ENCODE measurements at places on chromosomes 4 and X.

DNA sequence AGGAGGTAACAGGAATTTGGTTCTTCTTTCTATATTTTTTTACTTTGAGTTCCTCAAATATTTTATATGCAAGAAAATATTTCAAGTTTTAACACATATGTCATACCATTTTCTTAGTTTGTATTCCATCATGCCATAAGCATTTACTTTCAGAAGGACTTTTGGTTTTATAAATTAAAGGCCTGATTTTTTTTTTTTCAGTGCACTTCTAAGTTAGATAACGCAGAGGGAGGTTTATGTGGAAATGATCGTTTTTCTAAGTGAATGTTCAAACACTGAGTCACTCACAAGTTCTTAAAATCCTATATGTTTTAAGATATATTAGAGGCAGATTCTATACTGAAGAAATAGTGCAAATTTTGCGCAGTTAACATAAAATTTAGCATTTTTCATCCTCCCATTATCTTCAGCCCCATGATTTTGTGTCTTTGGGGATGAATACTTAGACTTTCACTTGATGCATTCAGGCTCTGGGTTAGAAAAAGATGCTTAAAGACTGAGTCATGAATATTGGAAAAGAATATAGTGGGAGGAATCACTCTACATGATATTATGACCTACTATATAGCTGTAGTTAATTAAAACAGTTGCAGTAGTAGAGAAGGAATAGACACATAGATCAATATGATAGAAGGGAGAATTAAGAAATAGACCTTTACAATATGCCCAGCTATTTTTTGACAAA, 54.9 kb downstream of the COL4A5 start:
- peaks cover 4% of the 10 kb centered on the region for H3K27me3 ChIP-seq
- H3K36me3 ChIP-seq = no peaks in the 10 kb centered on the region
- no peaks in the 10 kb centered on the region for H3K4me1 ChIP-seq
- no peak overlapping the region for H3K27ac ChIP-seq

GRCh38 chr4:156686120-156686519, 285.5 kb downstream of the PDGFC start:
- H3K4me1 ChIP-seq = no peaks in the 10 kb centered on the region
- H3K36me3 ChIP-seq = no peaks in the 10 kb centered on the region
- no peak for DNase-seq
- H3K27ac ChIP-seq = no peak overlapping the region

- no peaks in the 10 kb centered on the region for H3K4me1 ChIP-seq
- peaks cover 8% of the 10 kb centered on the region for H3K27me3 ChIP-seq
- no peak overlapping the region for H3K4me3 ChIP-seq
- H3K27ac ChIP-seq = no peak overlapping the region
Observed at GRCh38 chr4:169286562-169287301, 16.0 kb upstream of the SH3RF1 start.

DNA sequence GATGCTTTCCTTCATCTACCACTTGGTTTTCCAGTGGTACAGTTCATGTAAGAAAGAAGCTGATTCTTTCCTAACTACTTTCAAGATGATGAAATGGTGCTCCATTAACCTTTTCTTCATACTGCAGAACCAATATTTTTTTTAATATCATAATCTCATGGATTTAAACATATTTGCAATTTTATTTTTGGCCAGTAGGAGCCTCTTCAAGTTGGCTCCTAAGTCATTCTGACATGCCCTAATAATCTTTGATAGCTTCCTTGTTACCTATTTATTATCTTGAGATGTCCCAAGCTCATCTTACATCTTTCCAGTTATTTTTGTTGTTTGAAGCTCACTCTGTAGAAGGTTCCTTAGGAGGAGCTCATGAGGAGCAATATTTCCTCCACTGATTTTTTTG, 170.2 kb downstream of the APBB2 start:
- H3K27me3 ChIP-seq = no peaks in the 10 kb centered on the region
- H3K27ac ChIP-seq = no peak overlapping the region
- no peak for DNase-seq
- no peaks in the 10 kb centered on the region for H3K4me1 ChIP-seq
- H3K4me3 ChIP-seq = no peak overlapping the region

GRCh38 chr4:109728385-109728784, 1.5 kb downstream of the PLA2G12A start:
- peaks cover 8% of the 10 kb centered on the region for H3K36me3 ChIP-seq
- peak overlapping the region; percentile 79 for H3K4me3 ChIP-seq
- peaks cover 13% of the 10 kb centered on the region for H3K4me1 ChIP-seq
- H3K27me3 ChIP-seq = no peaks in the 10 kb centered on the region

GRCh38 chrX:105648732-105649131, 173.6 kb upstream of the NRK start:
- H3K36me3 ChIP-seq = peaks cover 5% of the 10 kb centered on the region
- H3K27me3 ChIP-seq = peaks cover 4% of the 10 kb centered on the region

GRCh38 chr4:77501240-77501639, 104.4 kb upstream of the CXCL13 start:
- peaks cover 11% of the 10 kb centered on the region for H3K27me3 ChIP-seq
- H3K27ac ChIP-seq = no peak overlapping the region
- no peak for DNase-seq

- H3K27ac ChIP-seq = no peak overlapping the region
- no peaks in the 10 kb centered on the region for H3K4me1 ChIP-seq
- no peaks in the 10 kb centered on the region for H3K36me3 ChIP-seq
- no peak overlapping the region for H3K4me3 ChIP-seq
- no peak for DNase-seq
Observed at GRCh38 chr4:165851256-165851655, 21.8 kb upstream of the TLL1 start.

DNA sequence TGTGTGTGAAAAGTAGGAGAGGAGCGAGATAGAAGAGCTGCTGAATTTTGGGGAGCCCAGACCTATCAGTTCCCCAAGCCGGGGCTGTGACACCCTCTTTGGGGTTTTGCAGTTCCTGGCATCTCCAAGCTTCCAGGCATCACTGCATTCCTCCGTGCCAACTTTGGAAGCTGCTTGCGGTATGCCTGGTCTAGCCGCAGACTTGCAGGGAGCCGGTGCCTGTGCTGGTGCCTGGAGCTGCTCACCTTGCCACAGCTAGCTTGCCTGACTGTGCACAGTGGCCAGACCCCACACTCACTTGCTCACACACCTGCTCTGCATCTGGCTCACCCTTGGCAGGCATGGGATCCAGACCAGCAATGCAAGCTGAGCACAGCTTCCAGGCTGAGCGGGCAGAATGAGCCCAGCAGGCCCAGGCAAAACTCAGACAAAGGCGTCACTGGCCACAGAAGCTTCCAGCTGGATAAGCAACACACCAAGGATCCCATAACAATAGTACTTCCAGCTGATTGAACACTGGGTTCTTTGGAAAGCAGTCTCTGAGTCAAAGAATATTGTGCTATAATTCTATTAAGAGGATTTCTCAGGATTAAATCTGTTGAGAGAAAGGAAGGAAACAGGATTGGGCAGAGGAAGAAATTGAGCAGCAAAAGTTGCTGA, 390.9 kb downstream of the TEX13C start:
- no peak for DNase-seq
- H3K4me3 ChIP-seq = no peak overlapping the region
- no peaks in the 10 kb centered on the region for H3K27me3 ChIP-seq
- H3K27ac ChIP-seq = no peak overlapping the region

DNA sequence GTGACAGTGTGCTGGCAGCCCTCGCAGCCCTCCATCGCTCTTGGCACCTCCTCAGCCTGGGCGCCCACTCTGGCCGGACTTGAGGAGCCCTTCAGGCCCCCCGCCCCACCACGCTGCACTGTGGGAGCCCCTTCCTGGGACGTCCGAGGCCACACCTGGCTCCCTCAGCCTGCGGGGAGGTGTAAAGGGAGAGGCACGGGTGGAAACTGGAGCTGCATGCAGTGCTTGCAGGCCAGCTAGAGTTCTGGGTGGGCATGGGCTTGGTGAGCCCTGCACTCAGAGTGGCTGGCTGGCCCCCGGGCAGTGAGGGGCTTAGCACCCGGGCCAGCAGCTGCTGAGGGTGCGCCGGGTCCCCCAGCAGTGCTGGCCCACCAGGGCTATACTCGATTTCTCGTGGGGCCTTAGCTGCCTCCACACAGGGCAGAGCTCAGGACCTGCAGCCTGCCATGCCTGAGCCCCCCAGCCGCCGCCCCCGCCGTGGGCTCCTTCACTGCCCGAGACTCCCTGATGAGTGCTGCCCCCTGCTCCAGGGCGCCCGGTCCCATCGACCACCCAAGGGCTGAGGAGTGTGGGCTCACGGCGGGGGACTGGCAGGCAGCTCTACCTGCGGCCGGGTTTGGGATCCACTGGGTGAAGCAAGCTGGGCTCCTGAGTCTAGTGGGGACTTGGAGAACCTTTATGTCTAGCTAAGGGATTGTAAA, 1672.7 kb upstream of the PCDH7 start:
- no peak overlapping the region for H3K27ac ChIP-seq
- peaks cover 10% of the 10 kb centered on the region for H3K36me3 ChIP-seq
- no peaks in the 10 kb centered on the region for H3K27me3 ChIP-seq
- no peak for DNase-seq
- no peaks in the 10 kb centered on the region for H3K4me1 ChIP-seq
- H3K4me3 ChIP-seq = no peak overlapping the region

GRCh38 chrX:115563633-115564162, 2.7 kb downstream of the PLS3 start:
- peaks cover 27% of the 10 kb centered on the region for H3K27me3 ChIP-seq
- H3K4me3 ChIP-seq = no peak overlapping the region
- H3K4me1 ChIP-seq = peaks cover 3% of the 10 kb centered on the region

- DNase-seq = no peak
- H3K27ac ChIP-seq = no peak overlapping the region
- no peaks in the 10 kb centered on the region for H3K36me3 ChIP-seq
- H3K4me3 ChIP-seq = no peak overlapping the region
Observed at GRCh38 chrX:109739625-109740432, 6.8 kb upstream of the ACSL4 start.

GRCh38 chr4:84878090-84878489, 88.4 kb downstream of the WDFY3 start:
- DNase-seq = no peak
- no peak overlapping the region for H3K4me3 ChIP-seq
- no peaks in the 10 kb centered on the region for H3K36me3 ChIP-seq
- H3K27me3 ChIP-seq = no peaks in the 10 kb centered on the region

- no peak for DNase-seq
- H3K4me3 ChIP-seq = no peak overlapping the region
- H3K27me3 ChIP-seq = peaks cover 3% of the 10 kb centered on the region
- no peak overlapping the region for H3K27ac ChIP-seq
- H3K4me1 ChIP-seq = no peaks in the 10 kb centered on the region
Observed at GRCh38 chrX:130049821-130050220, 60.5 kb downstream of the ELF4 start.

GRCh38 chrX:46255046-46255445, 290.2 kb downstream of the ZNF674 start:
- no peak overlapping the region for H3K27ac ChIP-seq
- H3K27me3 ChIP-seq = no peaks in the 10 kb centered on the region
- no peak for DNase-seq

DNA sequence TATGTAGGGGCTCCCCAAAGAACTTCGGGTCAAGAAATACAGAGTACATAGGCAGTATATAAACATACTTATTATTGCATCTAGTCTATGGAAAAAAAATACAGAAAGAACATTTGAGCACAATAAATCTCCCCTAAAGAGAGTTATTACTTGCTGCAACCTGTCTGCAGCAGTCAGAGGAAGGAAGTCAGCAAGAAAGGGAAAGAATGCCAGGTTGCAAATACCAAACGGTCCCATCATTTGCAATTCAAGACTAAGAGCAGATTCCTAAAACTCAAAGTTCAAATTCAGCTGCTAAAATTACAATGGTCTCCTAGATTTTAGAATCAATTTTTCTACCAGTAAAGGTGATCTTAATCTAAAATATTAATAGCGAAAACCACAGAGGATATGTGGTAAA, 236.2 kb upstream of the NUDT6 start:
- no peak overlapping the region for H3K4me3 ChIP-seq
- no peak overlapping the region for H3K27ac ChIP-seq
- H3K36me3 ChIP-seq = no peaks in the 10 kb centered on the region
- no peaks in the 10 kb centered on the region for H3K4me1 ChIP-seq
- no peaks in the 10 kb centered on the region for H3K27me3 ChIP-seq

GRCh38 chr4:3071811-3072210, 2.5 kb downstream of the HTT-AS start:
- H3K4me1 ChIP-seq = peaks cover 18% of the 10 kb centered on the region
- H3K27ac ChIP-seq = no peak overlapping the region
- no peak overlapping the region for H3K4me3 ChIP-seq
- DNase-seq = no peak
- H3K27me3 ChIP-seq = no peaks in the 10 kb centered on the region

DNA sequence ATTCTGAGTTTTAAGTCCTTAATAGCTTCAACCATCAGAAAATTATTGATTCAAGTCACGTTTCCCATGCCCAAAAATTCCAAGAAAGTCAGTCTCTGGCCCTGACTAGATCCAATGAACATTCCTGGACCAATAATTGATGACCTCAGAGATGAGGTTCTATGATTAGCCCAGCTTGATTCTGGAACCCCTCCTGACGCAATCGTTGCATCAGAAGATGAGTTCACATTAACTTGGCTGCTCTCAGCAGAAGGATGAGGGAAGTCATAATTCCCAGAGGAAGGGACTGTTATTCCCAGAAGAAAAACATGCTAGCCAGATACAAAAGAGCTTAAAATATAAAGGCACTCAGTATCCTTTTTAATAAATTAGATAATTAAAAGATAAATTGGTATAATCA, 34.3 kb upstream of the CPEB2 start:
- peaks cover 21% of the 10 kb centered on the region for H3K27me3 ChIP-seq
- no peak overlapping the region for H3K27ac ChIP-seq
- H3K4me1 ChIP-seq = no peaks in the 10 kb centered on the region
- no peak for DNase-seq
- H3K36me3 ChIP-seq = peaks cover 4% of the 10 kb centered on the region

DNA sequence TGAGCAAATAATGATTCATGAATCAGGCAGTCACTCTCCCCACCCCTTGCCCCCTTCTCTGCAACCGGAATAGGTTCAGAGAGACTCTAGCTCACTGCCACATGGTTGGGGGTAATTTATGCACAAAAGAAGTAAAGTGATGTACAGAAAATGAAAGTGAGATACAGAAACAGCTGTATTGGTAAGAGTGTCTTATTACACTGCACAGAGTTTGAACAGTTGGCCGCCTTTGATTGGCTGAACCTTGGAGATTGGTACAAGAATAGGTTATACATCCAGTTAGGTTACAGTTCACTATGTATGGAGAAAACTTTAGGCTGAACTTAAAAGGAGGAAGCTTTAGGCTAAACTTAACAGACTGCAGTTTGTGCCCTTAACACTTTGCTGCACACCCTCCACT, 34.6 kb upstream of the DIAPH2 start:
- H3K27me3 ChIP-seq = peaks cover 16% of the 10 kb centered on the region
- H3K4me1 ChIP-seq = no peaks in the 10 kb centered on the region
- no peak overlapping the region for H3K27ac ChIP-seq
- no peak overlapping the region for H3K4me3 ChIP-seq
- H3K36me3 ChIP-seq = peaks cover 4% of the 10 kb centered on the region
- no peak for DNase-seq

- H3K27ac ChIP-seq = no peak overlapping the region
- H3K4me3 ChIP-seq = no peak overlapping the region
- H3K4me1 ChIP-seq = no peaks in the 10 kb centered on the region
- H3K36me3 ChIP-seq = no peaks in the 10 kb centered on the region
- no peak for DNase-seq
Observed at GRCh38 chr4:74018116-74018515, 19.6 kb upstream of the CXCL5 start.

GRCh38 chr4:139191373-139191772, 14.4 kb upstream of the ELF2 start:
- H3K4me1 ChIP-seq = no peaks in the 10 kb centered on the region
- H3K36me3 ChIP-seq = no peaks in the 10 kb centered on the region
- peaks cover 7% of the 10 kb centered on the region for H3K27me3 ChIP-seq

- no peak overlapping the region for H3K4me3 ChIP-seq
- no peak overlapping the region for H3K27ac ChIP-seq
- no peak for DNase-seq
- H3K4me1 ChIP-seq = no peaks in the 10 kb centered on the region
- H3K36me3 ChIP-seq = no peaks in the 10 kb centered on the region
Observed at GRCh38 chr4:99436462-99436861, 1.3 kb upstream of the ADH7 start.
